GM04504 (cell line): ENCODE measurements at places on chromosomes 13 and 19.

GRCh38 chr13:87426742-87427141 lies 244.4 kb upstream of the SLITRK5 start:
- no peak for DNase-seq

GRCh38 chr13:80688593-80688992 lies 347.7 kb upstream of the SPRY2 start:
- DNase-seq: no peak

DNA sequence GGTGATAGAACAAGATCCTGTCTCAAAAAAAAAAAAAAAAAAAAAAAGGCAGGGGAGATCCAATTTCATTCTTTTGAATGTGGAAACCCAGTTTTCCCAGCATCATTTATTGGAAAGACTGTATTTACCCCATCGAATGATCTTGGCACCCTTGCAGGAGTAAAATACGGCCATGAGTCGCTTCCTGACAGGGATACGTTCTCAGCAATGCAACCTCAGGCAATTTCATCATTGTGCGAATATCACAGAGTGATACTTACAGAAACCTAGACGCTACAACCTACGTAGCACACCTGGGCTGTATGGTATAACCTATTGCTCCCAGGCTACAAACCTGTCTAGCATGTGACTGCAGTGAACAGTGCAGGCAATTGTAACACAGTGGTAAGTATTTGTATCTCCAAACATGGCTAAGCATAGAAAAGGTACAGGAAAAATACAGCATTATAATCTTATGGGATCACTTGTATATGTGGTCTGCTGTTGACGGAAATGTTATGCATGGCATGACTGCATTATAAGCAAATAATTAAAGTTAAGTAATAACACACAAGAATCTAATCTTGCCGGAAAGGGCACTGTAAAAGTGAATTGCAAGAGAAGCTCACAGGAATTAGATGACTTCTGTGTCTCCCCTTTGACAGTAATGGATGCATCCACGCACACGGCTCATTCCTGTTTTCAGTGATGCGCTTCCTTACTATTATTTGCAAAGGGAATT lies 24.1 kb downstream of the RFX2 start:
- DNase-seq: peak; percentile 75

GRCh38 chr19:44792281-44792680 lies 14.6 kb downstream of the CBLC start:
- no peak for DNase-seq

GRCh38 chr19:31092274-31092673 lies 257.0 kb downstream of the TSHZ3 start:
- no peak for DNase-seq

DNA sequence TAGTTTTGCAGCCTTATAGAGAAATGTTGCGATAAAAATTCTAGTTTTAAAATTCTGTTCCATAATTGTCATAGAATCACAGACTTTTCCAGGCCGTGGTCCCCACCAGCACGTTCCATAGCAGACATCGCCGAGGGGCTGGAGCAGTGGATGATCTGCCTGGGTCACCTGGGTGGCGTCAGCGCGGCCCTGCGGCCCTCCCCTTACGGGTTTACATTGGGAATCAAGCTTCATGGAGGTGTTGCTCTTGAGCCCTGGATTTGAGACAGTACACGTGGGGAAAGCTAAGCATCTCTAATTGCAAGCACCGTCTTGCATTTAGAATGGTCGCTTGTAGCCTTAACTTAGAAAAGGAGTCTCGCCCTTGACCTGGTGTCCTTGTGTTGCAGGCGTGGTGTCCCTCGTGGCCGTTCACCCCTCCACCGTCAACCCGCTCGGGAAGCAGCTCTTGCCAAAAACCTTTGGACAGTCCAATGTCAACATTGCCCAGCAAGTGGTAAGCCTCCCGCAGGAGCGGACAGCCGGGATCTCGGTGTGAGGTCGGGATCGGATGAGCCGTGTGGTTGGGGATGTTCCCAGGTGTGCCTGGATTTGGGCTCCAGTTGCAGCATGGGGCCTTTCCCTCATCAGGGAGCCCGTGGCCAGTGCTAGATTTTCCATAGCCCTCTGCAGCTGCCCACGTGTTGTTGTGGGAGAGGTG lies 35.1 kb downstream of the ATP4B start:
- DNase-seq: no peak

DNA sequence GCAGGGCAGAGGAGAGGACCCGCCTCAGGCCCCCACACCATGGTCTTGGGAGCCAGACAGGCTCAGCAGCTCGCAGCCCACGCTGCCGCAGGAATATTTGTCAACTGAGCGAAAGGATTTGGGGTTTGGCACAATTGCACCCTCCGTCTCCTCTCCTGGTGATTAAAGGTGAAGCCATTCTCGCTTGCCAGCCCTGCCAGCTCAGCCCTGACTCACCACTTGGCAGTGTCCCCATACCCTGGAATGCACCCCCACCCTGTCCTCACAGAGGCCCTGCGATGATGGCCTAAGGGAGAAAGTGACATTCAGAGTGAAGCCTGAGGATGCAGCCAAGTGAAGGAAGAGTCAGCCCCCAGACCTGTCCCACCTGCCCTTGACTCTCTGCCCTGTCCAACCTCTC lies 18.8 kb downstream of the CYTH2 start:
- DNase-seq: peak; percentile 62

DNA sequence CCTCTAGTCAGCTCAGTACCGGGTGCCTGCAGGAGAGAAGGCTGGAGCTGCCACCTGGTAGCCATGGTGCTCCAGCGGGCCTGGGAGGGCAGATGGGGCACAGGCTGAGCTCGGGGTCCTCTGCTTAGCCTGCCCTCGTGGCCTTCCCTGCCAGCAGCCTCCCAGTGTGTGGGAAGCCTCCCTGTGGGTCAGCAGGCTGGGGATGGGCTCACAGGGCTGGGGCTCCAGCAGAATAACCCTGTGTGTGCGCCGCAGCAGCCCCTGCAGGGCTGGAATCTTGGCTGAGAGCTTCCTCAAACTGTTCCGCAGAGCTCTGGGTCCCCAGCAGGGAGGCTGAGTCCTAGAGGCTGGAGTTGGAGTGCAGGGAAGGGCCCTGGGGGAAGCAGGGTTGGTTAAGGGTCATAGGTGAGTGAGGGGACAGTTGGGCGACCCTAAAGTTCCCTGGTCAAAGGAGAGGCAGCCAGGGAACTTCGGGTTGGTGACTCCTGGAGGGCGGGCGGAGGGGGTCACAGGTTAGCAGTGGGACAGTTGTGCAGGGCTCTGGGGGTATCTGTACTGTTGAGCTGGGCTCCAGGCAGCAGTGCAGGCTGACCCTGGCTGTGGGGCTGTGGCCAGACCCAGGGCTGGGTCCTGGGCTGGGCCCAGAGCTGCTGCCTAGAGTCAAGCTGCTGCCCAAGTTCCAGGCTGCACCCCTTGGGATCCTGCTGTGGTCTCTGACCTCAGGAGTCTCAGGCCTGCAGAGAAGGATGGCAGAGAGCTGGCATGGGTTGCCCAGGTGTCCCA lies 14.0 kb downstream of the ARHGAP33 start:
- no peak for DNase-seq

DNA sequence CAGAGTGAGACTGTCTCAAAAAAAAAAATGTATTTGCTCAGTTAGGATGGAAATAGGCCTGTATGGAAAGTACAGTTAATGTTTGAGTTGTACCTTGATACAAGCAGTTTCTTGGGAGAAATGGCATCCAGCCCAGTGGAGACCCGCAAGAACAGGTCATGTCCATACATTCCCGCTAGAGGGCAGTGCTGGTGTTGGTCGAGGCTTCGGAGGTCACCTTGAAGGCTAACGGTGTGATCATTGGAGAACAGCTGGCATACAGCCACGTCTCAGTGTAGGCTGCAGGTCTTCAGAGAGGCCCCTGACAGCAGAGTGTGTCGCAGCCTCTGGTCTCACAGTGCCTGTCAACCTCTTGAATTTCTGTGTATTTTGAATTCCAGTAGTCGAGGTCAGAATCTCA lies 7.5 kb downstream of the ZNF610 start:
- no peak for DNase-seq

GRCh38 chr19:18044825-18045304 lies 36.9 kb downstream of the ARRDC2 start:
- DNase-seq: no peak

DNA sequence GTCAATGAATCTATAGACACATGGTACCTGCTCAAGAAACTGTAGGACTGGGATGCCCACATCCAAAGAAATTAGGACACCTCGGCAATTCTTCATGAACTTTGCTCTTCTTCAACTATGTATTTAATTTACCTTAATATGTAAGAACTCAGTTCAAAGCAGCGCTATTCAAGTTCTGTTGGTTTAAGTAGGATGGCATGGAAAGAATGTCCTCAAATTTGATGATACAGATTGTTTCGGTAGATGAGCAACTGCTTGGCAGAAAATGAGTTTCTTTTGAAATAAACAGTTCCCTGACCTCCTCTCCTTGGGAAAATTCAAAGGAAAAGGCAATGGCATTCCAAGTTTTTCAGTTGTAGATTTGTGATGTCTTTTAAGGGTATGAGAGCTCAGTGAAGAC lies 36.7 kb downstream of the FGF9 start:
- DNase-seq: no peak

DNA sequence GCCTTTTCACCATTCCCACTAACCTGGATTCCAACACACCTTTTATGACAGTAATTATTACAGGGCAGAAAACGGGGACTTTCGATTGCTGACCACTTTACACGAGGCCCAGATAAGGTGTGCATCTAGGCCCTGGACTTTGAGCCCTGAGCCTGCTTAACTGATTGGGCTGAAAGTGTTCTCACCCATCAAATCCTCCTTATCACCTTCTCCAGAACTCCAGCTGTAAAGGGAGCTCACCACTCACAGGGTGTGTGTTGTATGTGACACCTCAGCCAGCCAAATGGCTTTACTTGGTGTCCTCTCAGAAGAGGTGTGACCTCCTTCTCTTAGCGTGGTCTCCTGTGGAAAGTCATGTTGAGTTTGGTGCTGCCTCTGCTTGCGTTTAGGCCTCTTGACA lies 36.5 kb downstream of the SIPA1L3 start:
- no peak for DNase-seq

DNA sequence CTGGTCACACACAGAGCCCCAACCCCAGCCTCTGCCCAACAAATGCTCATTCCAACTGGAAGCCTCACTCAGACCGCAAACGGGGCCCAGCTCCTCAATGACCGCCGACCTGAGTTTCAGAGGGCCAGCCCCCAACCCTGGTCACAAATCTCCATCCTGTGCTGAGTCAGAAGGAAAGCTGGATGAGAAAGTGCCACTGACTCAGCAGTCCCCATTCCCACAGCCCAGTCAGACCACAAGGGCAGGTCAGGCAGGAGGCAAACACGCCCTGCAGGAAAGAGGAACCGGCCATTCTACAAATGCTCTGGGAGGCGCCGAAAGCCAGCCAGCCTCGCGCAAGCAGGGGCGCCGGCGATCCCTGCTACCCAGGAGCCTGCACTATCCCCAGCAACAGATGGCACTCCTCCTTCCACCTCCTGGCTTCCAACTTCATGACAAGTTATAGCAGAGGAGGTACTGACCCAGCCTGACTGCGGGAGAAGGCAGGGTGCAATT lies 14.1 kb upstream of the PRKD2 start:
- DNase-seq: peak; percentile 77

DNA sequence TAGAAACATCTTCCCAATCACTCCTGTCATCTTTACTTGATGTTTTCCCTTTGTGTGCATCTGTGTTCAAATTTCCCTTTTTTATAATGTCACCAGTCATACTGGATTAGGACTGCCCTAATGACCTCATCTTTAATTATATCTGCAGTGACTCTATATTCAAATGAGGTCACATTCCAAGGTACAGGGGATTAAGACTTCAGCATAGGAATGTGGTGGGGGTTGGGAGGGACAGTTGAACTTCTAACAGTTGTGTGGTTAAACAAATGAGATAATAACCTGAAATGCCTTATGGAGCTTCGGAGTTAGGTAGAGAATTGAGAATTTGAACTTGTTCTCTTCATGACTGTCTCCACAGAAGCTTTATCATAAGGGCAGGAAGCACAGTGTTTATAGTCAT lies 23.0 kb downstream of the PAN3 start:
- no peak for DNase-seq

GRCh38 chr13:48194379-48194754 lies 38.6 kb upstream of the ITM2B start:
- no peak for DNase-seq

DNA sequence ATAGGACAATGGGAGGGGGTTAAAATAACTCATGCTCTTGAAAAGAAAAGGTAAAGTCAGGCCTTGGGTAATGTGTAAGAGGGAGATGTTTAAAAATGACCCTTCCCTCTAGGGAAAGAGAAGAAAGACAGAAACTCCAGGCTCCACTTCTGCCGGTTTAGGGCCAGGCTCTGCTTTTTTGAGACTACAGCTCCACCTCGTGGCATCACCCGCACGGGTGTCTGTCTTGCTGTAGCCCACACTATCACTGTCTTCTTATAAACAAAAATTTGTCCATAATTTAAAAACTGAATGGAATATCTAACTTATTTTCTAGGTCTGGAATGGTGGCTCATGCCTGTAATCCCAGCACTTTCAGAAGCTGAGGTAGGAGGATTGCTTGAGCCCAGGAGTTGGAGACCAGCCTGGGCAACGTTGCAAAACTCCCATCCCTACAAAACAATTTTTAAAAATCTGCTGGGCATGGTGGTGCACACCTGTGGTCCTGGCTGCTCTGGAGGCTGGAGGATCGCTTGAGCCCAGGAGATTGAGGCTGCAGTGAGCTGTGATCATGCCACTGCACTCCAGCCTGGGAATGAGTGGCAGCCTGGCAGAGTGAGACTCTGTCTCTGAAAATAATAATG lies 65.1 kb upstream of the GTF3A start:
- peak; percentile 28 for DNase-seq

GRCh38 chr19:48469934-48470680 lies 938 bp downstream of the CYTH2 start:
- DNase-seq: no peak

DNA sequence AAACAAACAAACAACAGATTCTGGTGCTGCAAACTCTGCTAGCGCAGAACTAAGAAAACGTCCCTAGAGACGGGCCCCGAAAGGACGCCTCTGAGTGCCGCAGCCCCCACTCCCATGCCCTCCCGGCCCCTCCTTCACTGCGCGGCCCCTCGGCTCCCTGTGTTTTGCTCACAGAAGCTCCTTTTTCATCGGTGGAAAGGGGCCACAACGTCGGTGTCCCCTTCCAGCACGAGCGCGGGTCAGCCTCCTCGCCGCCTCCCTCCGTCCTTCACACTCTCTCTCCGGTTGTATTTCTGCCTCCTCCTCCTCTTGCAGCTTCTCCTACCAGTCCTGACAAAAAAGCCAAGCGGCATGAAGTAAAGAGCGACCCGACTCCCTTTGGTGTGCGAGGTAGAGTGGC lies 14.8 kb upstream of the F7 start:
- no peak for DNase-seq

GRCh38 chr19:35693835-35694599 lies 10.3 kb upstream of the ZBTB32 start:
- peak; percentile 58 for DNase-seq

GRCh38 chr19:53962887-53963431 lies at the start of gene CACNG8:
Gene CACNG8 (plus strand): TSS chr19:53962937.
- DNase-seq: no peak

DNA sequence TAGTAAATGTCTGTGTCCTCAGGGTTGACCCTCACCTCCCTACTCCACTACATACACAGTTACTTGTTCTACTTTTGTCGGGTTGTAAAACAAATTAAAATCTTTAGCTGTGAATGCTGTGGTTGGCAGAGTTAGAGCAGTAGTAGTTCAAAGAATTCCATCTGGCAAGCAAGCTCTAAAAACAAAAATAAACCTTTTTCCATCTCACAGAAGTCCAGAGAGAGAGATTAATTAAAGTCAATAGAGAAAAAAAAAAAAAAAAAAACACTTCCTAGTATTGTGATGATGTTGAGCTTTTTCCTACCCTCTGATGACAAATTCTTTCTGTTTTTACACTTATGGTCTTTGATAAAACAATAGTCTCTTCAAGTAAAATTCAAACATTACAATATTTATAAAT lies 338.4 kb downstream of the PCDH17 start:
- DNase-seq: no peak

- no peak for DNase-seq
These were observed 214.0 kb upstream of the HTR2A start for GRCh38 chr13:47110833-47111240.

- peak; percentile 81 for DNase-seq
These were observed 105.6 kb downstream of the POSTN start for GRCh38 chr13:37492741-37493514.
